ENCODE measurements at places on chromosomes 12 and 14.
A peak's percentile ranks its signal among the peaks of the same experiment; 100 is the strongest.

DNA sequence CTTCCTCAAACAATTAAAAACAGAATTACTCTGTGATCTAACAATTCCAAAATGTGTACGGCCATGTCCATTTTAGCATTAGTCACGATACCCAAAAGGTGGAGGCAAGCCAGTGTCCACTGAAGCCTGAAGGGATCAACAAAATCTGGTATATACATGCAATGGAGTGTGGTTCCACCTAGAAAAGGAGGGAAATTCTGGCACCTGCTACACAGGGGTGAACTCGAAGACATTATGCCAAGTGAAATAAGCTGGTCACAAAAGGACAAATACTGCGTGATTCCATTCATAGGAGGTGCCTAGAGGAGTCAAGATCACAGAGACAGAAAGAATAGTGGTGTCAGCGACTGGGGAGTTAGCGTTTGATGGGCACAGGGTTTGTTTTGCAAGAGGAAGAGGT lies 331.4 kb downstream of the MED13L start:
- DNase-seq: no peak

- no peak for DNase-seq
Observed at GRCh38 chr12:18620986-18621385, 116.8 kb downstream of the PLCZ1 start.

DNA sequence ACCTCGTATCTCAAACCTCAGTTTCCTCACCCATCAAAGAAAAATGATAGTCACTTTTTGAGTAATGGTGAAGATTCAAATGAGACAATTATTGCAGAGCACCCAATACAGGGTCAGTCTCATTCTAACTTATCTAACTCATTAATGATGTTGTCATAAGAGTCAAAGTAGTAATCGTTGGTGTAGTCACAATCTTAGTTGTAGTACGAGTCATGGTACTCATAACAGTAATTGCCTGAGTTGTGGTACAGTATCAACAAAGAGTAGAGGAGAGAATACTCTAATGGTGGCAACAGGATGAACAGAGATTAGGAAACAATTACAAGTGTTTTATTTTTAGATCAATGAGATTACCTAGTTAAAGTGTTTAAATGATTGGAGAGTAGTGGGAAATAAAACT lies 93.6 kb upstream of the TMTC2 start:
- DNase-seq: no peak

DNA sequence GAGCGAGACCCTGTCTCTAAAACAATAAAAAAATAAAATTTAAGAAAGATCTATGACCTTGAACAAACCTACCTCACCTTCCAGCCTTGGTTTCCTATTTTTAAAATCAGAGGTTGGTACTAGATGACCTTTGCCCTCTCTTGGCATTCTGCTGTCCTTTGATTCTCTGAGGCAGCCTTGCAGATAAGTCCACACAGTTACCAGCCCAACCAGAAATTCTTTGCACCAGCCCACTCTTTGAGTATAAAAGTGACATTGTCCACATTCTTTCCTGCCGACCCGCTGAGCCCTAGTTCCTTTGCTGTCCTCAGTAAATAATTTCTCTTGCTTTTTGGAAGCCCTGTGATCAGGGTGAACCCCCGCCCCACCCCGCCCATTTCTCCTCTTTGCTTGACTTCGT lies 150.4 kb downstream of the PHETA1 start:
- no peak for DNase-seq

DNA sequence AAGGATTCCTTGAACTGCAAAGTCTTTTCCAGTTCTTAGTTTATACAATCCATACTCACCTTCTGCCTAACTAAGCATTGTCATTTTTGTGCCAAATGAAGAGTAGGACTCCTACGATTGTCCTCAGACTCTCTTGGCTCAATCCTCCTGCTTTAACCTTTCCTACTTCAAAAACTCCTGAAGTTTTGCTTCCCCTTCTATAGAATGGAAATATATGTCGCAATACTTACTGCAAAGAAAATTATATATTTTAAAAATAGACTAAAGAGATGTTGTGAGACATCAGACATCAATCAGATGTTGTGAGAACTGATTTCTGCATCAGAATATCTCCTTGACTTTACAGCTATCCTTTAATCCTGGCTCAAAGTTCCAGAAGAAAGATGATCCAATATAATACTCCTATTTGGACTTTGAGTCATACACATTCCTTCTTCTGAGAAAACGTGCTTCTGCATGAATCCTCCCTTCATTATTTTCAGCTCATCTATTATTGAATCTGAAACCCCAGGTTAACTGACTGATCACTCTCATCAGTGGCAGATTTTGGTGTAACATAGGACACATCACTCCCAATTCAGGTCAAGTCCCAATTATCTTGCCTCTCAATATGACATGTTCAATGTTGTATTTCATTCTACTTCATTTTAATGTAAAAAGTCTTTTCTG lies 48.8 kb downstream of the A2M start:
- no peak for DNase-seq

DNA sequence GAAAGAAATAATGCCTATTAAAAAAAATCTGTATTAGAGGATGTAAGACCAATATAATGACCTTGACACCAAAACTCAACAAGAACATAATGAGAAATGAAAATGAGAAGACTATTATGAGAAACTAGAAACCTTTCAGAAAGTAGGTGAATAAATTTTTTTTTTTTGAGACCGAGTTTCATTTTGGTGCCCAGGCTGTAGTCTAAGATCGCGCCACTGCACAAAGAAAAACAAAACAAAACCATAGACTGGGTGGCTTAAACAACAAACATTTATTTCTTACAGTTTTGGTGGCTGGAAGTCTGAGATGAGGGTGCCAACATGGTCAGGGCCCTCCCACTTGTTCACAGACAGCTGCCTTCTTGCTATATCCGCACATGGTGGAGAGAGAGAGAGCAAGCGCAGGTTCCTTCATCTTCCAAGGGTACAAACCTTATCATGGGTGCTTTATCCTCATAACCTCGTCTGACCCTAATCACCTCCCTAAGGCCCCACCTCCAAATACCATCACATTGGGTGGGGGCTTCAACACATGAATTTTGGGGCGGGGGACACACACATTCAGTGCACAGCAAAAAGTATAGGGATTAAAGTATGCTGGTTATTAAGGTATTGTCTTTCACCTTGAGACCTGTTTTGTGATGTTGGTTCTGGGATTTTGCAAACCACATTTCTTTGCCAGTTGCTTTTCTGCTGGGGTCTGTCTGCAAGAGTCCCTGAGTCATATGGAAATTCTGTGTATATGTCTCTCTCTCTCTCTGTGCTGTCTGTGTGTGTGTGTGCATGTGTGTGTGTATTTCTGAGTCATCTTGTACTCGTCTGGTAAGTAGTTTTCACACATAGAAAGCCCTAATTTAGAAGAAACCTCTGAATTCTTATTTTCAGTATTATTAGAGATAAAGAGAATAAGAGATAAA lies 26.2 kb downstream of the ZCRB1 start:
- DNase-seq: peak; percentile 45

DNA sequence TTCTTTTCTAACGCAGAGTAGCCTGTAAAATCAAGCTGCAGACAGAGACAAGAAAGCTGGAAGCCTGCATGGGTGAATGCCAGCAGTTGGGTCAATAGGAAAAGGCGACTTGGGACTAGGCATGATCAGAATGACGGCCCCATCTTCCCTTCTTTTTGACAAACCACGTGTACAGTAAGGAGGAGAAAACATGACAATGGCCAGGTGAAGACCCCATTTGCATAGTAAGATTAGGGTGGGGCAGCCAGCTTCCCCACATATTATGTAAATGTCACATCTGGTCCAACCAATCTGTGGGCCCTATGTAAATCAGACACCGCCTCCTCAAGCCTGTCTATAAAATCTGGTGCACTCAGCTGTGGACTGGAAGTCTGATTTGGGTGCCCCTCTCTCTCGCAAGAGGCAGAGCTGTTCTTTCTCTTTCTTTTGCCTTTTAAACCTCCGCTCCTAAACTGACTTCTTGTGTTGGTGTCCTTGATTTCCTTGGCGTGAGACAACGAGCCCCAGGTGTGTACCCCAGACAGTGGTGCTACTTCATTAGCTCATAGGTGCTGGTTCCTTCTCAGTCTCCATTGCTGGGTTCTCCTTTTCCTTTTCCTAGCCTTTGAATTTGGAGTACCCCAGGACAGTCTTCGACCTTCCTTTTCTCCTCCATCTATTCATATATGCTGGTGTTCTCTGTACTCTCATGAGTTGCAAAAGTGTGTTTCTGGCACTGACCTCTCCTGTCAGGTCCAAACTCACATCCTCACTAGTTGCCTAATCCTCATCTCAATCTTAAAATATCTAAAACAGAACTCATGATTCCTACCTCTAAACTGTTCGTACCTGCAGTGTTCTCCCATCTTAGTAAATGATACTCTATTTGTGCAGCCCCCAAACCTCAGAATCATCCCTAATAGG lies 9.4 kb upstream of the DHRS7 start:
- no peak for DNase-seq

DNA sequence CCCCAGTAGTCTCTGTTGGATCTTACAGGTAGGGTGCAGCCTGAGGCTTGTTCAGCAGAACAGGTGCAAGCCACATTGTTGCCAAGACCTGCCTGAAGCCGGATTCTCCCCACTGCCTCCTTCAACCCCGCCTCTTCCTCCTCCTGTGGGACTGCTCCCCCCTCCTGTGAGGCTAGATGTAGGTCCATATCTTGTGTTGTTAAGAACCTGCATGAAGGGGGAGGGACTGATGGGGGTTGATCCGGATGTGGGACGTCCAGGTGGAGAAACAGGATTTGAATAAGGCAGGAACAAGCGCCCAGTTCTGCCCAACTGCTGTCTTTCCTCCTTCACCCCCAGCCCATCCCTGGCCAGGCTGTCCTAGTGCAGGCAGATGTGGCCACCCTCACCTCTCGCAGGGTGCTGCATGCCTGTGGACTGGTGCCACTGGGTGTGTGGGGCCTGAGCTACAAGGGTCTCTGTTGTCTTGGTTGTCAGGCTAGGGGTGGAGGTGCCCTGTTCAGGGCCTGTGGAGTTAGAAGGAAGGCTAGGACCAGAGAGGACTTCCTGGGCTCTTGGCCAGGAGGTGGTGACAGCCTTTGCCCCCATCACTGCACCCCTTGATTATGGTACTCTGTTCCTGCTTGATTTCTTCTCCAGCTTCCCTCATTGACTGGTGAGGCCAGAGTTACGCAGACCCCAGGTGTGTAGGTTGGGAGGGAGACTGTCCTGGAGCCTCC lies 1.4 kb downstream of the NR4A1 start:
- DNase-seq: no peak

GRCh38 chr12:57086493-57087009 lies 2.4 kb upstream of the NAB2 start:
- no peak for DNase-seq

DNA sequence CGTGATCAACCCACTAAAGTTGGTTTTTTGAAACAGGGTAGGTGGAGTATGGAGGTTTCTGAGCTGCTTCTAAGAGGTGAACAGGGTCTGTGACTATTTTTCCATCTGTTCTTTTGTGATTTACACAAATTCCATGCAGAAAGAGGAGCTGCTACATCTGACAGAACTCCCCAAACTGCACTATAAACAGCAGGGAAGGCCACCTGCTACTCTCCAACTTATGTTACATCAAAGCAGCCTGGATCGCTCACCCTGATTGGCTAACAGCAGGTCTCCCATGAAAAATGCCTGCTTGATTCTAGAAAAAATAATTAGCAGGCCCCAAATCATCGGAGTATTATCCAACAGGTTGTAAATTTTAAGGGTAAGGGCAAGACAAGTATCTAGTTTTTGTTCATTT lies 282.9 kb upstream of the FLRT2 start:
- no peak for DNase-seq

DNA sequence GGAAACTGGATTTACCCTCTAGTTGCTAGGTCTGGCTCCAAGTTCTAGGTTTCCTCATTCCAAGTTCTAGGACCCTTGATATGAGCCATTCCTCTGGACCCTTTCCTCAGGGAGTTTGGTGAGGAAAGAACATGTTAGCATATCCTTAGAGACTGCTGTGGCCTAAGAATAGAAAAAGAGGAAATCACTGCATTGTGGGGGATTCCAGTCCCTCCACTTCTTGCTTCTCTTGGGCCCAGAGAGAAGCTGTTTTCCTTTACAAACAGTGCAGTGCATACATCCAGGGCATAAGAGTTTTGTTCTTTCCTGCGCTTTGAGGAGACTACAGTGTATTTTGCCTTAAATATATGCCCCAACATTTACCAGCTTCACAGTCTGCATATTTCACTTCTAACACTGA lies 59.0 kb downstream of the LLPH start:
- DNase-seq: no peak

Data from kidney epithelial cell (primary cell).